ENCODE measurements at places on chromosomes 4 and X.
A peak's percentile ranks its signal among the peaks of the same experiment; 100 is the strongest.

DNA sequence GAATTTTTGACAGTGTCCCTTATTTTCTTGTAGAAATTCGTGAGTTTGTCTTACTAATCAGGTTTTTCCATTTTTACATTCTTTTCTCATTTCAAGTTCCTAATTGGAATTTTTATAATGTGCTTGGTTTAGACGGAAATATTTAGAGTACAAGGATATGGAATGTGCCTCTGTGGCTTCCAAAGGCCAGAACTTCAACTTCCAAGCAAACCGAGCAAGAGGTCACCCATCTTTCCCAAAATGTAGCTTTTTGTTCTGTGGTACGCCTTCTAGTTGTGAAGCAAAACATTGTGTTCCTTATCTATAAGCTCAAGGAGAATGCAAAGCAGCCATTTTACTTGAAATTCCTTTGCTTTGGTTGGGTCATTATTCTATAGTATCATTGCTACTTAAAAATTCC, 212.8 kb upstream of the PACRGL start:
- DNase-seq, result no peak

GRCh38 chr4:86965019-86965976, 30.5 kb downstream of the AFF1 start:
- no peak for DNase-seq

GRCh38 chr4:23382879-23383278, 507.0 kb downstream of the PPARGC1A start:
- no peak for DNase-seq

DNA sequence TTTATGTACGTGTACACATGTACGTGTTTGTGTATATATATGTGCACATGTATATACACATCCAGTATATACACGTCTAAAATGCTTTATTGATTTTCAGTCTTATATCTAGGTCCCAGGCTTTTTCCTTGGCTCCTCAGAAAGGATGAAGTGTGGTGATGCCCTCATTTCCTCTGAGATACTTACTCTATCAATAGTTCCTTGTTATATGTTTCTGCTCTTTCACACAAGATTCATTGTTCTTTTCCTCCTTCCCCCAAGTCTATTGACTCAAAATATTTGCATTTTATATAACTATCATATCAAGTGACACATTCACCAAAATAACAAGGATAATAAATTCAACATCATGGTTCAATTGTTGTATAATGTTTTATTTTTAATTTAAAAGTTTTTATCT, 359.2 kb downstream of the EPHA5 start:
- DNase-seq, result no peak

DNA sequence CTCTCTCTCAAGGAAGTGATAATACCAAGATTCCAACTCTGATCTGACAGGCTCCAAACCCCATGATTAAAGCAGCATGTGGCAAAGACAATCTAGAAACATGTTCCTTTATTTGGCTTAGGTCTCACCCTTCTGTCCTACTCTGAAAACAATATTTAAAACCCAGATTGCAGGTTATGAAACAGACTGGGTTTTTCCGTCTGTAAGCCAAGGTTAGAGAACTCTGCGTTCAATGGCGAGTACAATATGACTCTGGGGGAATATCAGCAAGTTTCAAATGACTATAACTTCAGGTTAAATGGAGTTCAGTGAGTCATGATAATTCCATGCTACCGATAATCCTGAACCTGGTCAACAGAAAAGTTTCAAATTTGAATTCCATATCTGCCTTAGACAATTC, 50.8 kb downstream of the ANAPC10 start:
- DNase-seq, result no peak

DNA sequence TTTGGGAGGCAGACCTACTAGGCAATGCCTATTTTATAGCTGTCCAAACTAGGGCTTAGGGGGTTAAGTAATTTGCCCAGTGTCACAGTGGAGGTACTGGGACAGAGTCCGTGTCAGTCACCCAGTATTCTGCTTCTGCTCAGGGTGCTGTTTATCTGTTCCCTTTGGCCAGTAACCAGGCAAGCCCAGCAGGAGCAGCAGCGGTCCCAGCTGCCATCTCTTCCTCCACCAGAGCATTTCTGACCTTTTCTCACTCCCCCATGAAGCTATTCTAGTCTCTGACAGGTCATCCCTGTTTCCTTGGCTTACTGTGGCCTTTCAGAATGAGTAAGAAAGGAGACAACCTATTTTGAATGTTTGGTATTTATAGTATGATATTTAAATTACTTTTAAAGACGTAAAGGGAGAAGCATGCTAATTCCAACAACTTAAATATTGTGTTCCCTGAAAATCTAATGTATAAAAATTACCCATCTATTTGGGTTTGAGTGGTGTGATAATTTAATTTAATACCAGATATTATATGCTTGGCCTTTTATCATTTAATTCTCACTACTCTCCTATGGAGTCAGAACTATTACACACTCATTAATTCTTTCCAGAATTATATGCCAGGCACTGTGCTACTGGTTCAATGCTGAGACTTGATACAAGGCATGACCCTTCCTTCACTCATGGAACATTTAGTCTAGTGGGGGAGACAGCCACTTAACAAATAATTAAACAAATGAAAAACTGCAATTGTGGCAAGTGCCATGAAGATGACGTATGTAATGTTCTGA, 60.6 kb downstream of the RPS6KA3 start:
- no peak for DNase-seq

GRCh38 chr4:122854447-122855352, 28.1 kb downstream of the FGF2 start:
- DNase-seq, result peak; percentile 41

GRCh38 chr4:5212255-5213013, 161.2 kb downstream of the STK32B start:
- no peak for DNase-seq

- no peak for DNase-seq
These were observed 88.1 kb upstream of the MBNL3 start for GRCh38 chrX:132576939-132577338.

DNA sequence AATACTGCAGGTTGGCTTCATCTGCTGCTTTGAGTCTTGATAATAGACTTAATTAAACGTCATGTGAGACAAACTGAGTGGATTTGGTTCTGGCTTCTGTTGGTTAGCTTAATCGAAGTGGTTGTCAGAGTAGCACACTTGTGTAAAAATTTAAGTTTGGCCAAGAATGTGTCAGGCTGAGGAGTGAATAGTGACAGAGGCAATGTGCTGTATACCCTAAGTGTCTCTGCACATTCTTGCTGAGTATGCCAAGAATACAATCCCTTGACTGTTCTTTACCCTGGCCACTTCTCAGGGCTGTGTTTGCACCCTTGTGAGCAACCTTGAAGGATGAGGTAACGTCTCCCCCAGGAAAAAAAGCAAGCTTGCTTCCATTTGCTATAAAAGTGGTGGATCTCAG, 14.9 kb downstream of the RPS3A start:
- DNase-seq, result no peak

Data from prostate gland (tissue), 2 donors.